Posterior vena cava (tissue), 2 donors: ENCODE measurements at places on chromosomes 2 and 18. TPM values are rescaled to one million over a fixed set of nuclear protein-coding genes. Genes with fewer than 3 reads are reported as not detected.

GRCh38 chr2:120825370-120826259 lies 89.9 kb downstream of the GLI2 start:
- DNase-seq = peak; percentile 79

SERPINB10 gene
- total RNA-seq = not detected

SRD5A2 gene
- total RNA-seq = not detected

- no peak for DNase-seq
These were observed 71.9 kb downstream of the TCF4 start for GRCh38 chr18:55515941-55516710.

GRCh38 chr2:131756141-131756907 lies 228.6 kb downstream of the CCDC74A start:
- DNase-seq = no peak
